ENCODE measurements at places on chromosomes 11 and 22.

DNA sequence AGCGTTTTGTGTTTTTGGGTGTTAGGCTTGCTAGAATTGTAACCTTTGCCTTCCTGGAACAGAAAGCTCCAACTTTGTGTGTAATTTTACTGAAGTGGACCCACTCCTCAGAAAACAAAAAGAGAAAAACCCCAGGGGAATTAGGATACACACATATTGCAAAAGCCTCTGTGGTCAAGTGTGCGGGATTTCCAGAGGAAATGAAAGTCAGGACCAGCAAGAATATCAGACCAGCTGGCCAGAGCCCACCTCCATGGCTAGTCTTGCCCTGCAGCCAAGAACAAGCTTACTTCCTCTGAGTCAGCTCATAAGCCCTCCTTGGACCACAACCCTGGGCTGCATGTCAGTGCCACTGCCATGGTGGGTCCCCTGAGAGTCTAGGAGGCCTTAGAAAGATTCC, 37.0 kb upstream of the FTH1 start:
- no peak for DNase-seq

DNA sequence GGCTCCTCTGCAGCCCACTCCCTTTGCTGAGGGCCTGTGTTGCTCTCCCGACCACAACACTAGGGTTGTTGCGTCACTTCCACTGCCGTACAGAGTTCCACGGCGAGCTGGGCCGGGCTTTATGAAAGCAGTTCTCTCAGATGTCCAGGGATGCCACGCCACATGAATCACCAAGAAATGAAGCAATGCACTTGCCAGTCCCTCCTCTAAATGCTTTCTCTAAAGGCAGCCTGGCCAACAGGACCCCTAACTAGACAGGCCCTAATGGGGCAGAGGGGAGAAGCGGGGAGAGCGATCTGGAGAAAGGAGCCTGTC, 188.7 kb downstream of the CTTN start:
- DNase-seq, result no peak

DNA sequence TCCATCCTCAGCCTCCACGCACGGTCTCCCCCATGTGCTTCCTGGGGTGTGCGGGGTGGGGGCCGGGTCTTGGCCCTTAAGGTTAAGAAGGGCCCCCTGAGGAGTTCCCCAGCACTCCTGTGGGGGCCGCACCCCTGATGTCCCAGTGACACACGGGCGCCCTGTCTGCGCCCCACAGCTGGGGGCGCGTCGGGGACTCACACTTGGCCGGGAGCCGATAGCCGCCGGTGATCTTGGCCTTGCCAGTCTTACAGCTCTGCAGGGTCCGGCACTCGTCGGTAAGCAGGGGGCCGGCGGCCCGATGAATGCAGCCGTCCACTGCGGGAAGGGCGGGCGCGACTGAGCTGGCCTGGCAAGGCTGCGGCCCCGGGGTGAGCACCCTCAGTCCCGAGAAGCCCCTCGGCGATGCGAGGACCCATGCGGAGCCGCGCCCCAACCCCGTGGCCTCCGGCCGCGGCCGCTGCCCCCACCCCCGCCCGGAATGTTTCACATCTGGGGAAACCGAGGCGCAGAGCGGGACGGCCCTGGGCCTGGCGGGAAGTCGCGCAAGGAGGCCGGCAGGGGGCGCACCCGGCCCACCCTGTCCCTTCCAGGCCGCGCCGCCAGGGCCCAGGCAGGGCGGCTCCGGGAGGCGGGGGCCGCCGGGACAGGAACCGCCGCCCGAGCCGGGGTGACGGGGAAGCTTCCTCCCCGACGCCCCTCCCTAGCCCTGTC, 13.9 kb downstream of the OTUB1 start:
- DNase-seq, result peak; percentile 94

- DNase-seq, result no peak
Observed at GRCh38 chr22:47615051-47615450, 852.6 kb downstream of the TBC1D22A start.

Data from activated CD4-positive, alpha-beta T cell treated with anti-CD3 and anti-CD28 coated beads, Interleukin-2, amount 10 ng/mL, durations not matched to agents 24 days and 14 days (primary cell).